Ecto neural progenitor cell (in vitro differentiated cells): ENCODE measurements at places on chromosomes 6 and 20.

DNA sequence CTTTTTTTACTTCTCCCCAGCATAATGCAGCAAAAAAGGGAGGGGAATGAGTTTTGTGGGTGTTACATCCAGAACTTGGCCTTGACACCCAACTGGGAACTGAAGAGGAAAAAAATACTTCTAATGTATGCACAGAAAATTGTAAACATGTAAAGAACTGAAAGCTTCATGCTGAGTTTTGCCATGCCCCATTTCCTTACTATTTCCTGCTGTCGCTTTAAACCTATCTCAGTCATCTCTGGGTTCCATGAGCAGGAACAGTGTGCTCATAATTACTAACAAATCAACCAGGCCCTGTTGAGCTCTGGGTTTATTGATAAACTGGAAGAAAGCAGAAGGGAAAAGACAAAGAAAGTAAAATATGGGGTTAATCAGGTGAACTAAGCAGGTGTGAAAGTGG is 14.2 kb downstream of the TFAP2B start:
- DNase-seq = no peak

GRCh38 chr6:155584006-155584405 is 128.4 kb upstream of the NOX3 start:
- DNase-seq = no peak

GRCh38 chr6:50116797-50117542 is 67.2 kb upstream of the DEFB112 start:
- DNase-seq = no peak

GRCh38 chr6:42120895-42121865 is 21.2 kb downstream of the C6orf132 start:
- no peak for DNase-seq

DNA sequence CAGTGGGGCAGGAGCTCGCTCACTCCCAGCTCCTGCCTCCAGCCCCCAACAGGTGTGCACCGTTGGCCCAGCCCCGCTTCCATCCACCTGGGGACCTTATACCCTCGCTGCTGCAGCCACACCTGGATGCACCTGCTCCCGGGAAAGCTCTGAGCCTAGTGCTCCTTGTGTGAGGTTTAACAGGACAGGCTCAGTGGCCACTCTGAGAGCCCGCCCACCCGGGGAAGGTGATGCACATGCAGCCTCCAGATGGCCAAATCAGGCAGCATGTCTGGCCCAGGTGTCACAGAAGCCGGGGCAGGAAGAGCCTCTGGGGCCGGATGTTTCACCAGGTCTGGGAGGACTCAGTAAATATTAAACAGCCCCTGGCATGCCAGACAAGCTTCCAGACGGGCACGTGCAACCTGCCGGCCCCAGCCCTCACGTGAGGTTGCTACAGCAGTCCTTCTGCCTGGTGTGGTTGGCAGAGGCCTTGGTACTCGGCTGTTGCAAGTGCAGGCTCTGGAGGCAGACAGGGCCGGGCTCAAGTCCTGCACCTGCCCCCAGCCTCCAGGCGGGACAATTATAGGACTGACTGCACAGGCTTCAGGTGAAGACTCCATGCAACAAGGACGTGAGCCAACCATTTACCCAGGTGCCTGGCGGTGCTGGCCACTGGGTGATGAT is 66.9 kb downstream of the RIPOR3 start:
- DNase-seq = no peak

GRCh38 chr6:167508919-167509852 is 184.3 kb downstream of the TTLL2 start:
- DNase-seq = no peak

DNA sequence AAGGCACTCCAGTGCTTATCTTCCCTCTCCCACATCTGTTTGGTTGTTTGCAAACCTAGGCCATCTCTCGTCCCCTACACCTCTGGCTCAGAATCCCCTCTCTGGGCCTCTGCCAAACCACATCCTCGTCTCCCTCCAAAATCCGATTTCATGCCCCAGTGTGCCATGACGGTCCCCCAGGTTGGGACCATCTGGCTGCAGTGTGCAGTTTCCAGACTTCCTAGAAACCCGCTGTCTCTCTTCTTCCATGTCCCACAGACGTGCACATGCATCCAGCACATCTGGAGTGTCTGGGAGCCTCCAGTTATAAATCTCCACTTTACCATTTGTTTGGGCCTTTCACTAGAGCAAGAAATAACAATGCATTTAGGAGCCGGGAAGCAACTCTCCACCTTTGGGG is 316.2 kb downstream of the KIF16B start:
- no peak for DNase-seq

GRCh38 chr6:41191569-41191968 is 9.4 kb downstream of the TREML2 start:
- peak; percentile 70 for DNase-seq
